ENCODE measurements at places on chromosomes 6 and 20.

DNA sequence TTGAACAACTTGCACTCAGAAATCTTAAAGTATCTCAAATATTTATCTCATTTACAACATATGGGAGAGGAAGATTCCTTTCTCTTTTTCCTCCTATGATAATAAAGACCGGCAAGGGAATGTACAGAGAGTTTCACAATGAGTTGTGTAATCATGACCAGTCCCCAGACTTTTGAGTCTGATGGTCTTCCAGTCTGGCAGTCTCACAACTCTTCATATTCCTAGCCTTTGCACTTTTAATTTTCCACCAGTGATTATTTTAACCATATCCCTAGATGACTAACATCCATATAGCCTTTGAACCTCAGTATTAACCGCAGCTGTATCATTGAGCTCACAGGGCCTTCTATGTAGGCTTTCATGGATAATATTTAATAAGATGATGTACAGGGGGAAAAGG lies 278.5 kb downstream of the KHDC1L start:
- no peak for DNase-seq

DNA sequence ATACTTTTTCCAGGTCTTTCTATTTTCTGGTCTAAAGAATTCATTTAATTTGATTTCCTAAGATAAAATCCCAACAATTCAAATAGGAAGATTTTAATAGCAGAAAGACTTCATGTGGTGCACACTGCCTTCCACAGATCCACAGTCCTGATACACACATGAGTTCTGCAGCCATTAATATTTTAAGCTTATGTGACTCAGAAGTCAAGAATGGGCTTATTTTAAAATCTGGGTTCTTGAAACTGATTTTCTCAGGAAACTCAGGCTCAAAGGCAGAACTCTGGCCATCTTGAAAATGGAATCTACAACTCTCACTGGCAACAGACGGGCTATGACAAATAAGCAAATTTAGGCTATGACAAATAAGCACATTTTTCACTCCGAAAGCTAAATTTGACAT lies 88.2 kb downstream of the COL12A1 start:
- DNase-seq: no peak

DNA sequence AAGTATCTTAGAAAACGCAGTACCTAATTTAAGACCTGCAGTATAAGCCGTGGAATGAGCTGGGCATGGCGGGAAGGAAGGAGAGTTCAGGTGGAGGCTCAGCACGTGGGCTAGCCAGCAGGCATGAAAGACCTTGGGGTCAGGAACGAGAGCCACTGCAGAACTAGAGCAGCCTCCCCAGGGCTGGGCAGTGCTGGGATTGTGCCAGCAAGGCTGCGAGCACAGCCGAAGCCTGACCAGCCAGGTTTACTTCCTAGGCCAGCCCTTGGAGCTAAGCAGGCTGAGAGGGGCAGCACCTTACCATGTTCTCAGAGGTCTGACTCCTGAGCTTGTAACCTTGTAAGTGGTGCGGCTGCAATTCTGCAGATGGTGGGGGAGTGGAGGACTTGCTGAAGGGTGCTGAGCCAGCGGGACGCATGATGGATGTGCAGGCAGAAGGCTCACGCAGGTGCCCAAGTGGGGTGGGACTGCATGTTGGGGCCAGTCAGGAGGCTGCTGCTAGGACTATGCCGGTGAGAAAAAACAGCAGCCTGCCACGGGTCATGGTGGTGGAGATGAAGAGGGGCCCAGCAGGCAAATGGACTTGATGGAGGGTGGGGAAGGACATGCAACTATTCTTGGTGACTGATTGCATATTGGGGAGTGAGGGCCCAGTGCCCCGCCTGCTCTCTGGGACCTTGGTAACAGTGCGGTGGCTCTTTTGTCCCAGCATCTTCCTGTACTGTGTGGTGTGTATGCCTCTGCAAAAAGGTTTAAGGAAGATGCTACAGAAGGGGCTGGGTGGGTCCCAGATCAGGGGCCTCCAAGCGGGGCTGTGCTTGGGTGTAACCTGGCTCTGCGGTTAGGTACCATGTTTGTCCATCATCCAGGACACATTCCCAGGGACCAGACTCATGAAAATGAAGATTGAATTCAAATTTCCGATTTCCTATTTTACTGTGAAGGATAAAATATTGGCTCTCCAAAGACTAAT lies 37.6 kb upstream of the IRF4 start:
- DNase-seq: no peak

DNA sequence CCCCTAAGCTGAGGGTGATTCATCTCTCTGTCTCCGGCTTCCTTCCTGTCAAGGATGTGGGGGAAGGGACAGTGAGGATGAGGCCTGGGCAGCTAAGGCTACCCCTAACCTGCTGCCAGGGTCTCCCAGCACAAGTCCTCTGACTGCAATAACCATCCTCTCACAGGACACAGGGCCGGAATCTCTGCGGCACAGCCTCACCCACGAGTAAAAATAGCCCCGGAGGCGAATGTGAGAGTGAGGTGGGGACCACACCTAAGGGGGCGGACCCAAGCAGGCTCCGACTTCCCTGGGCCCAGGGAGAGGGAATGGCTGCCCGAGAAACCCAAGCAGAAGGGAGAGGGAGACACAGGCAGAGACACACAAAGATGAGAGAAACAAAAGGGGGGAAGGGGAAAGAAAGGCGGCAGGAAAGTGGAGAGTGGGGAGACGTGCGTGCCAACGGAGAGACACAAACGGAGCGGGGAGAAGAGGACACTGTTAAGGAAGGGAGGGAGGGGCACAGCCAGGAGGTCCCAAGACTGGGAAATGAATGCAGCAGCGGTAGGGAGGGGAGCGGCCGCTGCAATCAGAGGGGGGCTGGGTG lies 1.4 kb downstream of the CLIC1 start:
- DNase-seq: peak; percentile 80

- DNase-seq: no peak
These were observed 1033.5 kb downstream of the HACE1 start for GRCh38 chr6:103826209-103826608.

DNA sequence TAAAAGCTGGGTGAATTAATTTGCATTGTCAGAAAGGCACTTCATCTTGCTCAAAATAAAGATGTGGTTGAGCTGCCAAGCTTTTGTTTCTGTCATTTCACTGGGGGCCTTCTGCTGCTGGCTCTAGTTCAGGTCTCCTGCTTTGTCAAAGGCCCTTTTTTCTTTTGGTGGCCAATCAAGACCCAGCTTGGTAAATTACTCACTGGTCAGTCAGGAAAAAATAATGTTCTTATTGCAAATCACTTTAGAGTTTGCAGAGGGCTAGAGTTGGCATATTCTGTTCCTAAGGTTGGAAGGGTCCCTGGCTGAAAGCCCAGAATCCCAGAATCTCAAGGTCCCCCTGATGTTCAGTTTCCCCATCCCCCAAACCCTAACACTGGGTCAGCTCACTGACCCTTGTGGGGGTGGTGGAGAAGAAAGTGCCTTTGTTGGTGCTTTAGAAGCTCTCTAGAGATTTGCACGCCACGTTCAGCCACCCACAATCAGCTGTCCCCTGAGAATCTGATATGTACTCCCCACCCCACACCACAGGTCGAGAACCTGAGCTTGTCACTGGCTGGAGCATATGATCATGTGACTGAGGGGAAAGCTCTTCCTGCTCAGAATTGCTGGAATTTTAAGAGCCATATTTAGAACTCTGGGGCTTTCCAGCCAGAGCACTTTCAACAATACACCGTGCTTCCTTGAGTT lies 21.7 kb upstream of the BNIP5 start:
- no peak for DNase-seq

DNA sequence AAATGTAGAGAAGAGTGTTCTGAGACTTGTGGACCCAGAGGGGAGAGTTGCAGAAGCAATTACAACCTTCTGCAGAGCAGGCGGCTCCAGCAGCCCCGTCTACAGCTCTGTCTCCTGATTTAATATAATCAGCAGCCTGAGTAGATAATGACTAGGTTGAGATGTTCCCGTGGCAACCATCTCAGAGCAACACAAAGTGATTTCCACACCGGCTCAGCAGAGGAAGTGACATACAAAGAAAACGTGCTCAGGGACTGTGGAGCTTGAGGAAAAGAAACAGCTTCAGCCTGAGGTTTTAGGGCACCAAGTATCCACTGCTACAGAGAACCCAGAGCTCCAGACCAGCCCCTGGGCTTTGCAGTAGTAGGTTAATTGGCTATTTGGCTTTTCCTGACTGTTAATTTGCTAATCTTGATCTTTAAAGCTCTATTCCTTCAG lies 136.4 kb downstream of the MTFR2 start:
- no peak for DNase-seq

GRCh38 chr6:47106721-47107197 lies 64.6 kb upstream of the ADGRF1 start:
- DNase-seq: no peak

GRCh38 chr20:9359561-9360308 lies 154.7 kb upstream of the LAMP5 start:
- no peak for DNase-seq

GRCh38 chr6:48977573-48977972 lies 485.5 kb downstream of the MMUT start:
- DNase-seq: no peak

- no peak for DNase-seq
These were observed 122.3 kb downstream of the QRSL1 start for GRCh38 chr6:106751501-106752252.

All from stimulated activated effector memory CD8-positive, alpha-beta T cell treated with anti-CD3 and anti-CD28 coated beads, Interleukin-12 subunit alpha, Interleukin-12 subunit beta, amount 100 ng/mL, for 72 hours (primary cell).